ENCODE measurements at places on chromosomes 3 and 15.

GRCh38 chr15:39404767-39405181, 176.1 kb upstream of the THBS1 start:
- no peak for DNase-seq

DNA sequence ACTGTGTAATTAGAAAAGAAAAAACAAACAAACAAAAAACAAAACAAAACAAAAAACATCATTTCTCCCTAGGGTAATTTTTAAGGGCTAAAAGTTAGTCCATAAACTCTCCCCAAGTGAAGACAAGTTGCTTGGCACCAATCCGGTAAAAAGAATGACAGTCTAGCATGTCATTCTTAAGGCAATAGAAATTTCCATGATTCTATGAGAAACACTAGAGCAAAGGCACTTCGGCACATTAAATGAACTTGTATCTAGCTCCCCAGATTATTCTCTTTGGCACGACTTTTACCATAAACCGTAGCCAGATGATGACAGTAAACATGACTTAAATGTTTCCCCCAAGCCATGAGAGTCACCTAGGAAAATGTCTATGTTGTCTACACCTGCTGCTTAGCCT, 10.1 kb downstream of the COL8A1 start:
- no peak for DNase-seq

DNA sequence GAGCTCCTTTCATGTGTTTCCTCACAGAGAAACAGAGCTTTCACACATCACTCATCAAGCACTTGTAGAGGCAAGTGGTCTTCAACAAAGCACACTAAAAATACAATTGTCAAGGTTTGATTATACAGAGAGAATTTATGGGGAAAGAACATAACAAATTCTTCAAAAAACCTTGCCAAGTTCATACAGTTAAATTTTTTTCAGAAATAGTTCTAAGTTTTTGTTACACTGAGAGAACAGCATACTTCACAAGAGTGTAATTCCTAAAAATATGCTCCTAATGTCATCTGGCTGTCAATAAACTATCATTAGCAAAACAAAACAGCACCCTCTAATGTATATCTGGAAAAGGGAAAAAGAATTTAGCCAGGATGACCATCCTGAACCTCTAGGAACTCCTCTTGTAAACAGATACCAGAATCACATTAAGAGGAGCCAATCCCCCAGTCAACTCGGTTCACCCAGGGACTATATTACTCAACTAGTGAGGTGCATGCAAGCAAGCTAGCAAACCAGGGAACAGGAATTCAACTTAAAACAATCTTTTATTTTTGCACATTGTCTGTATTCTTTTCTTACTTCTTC, 63.3 kb downstream of the RAD18 start:
- no peak for DNase-seq

GRCh38 chr3:108096532-108097321, 5.9 kb upstream of the CD47 start:
- no peak for DNase-seq

DNA sequence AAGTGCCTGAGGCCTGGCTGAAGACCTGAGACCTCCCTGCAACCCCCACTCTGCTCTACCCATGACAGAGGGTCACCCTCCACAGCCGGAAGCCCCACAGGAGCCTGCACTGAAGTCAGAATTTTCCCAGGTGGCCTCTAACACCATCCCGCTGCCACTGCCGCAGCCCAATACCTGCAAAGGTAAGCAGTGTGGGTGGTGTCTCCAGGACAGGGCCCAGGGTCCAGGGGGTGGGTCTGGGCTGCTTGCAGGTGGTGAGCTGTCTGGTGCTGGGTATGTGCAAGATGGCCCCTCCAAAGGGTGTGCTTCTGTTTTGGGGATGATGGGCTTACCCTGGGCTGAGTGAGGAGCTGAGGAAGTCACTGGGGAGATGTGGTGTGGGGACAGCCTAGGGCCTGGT, 69.9 kb downstream of the FBLN2 start:
- DNase-seq = no peak

GRCh38 chr15:82532383-82532990, 7.8 kb downstream of the RPS17 start:
- DNase-seq = no peak

DNA sequence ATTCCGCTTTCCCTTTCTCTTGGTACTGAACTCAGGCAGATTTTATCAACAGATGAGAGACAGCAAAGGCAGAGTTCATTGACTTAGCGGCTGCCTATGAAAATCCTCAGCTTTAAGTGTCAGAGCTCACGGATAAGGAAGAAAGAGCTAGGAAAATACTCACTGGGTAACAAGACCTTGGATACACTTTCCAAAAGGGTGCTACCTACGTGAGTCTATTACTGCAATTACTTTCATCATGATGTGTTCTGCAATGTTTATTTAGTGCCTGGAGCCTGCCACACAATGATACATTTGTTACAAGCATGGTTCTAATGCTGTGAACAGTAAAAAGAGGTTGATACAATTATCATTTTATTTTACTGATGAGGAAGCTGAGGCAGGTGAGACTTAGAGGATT, 177.5 kb downstream of the GRM7 start:
- no peak for DNase-seq

DNA sequence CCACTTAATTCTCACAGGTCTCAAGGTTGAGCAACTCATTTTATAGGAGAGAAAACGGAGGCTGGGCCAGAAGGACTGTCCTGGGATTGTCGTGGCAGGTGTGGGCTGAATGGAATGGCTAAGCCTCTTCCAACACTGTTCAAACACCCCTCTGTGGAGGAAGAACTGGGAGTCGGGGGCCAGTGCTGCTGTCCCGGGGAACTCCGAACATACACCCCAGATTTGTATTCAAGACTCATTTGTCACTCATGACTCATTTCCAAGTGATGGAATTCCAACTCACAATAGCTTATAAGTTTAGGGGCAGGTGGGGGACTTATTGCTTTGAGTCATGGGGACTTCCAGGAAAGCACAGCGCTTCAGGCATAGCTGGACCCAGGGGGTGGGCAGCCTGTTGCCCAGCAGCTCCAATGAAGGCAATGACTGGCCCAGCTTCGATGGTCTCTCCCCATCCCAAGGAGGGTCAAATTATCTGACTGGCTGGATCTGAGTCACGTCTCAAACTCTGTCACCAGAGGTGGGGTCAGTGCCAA, 72.5 kb downstream of the TM2D3 start:
- DNase-seq = no peak

GRCh38 chr3:156693166-156693565, 18.8 kb downstream of the TIPARP start:
- no peak for DNase-seq

DNA sequence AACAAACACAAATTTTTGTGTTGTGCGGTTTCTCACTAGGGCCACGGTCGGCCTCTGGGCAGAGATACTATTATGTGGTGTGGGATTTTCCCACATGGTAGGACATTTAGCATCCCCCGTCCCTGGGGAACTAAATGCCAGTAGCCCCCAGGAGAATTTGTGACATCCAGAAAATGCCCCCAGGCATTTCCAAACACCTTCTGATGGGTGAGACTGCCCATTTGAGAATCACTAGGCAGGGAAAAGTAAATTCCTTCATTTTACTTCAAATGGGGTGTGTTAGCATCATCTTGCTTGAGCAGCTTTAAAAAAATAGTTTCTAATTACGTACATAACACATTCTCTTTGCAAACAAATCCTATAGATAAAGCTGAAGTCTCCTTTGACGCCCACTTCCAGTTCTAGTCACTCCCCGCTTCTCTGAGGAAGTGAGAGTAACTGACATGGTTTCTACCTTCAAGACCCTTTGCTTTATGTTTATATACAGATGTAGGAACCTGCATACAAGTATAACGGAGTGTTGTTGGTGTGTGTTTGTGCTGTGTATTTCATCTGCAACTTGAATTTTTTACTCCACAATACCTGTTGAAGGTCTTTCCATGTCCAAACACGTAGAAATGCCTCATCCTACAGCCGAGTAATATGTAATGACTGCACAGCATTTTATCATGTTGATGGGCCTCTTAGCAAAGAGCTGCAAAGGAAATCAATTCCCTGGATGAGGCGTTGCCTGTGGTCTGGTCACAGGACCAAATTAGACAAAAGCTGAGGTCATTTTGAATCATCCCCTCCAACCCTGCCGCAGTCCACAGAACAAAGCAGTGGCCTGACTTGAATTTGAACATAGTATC, 31.4 kb upstream of the ZBTB38 start:
- DNase-seq = no peak

DNA sequence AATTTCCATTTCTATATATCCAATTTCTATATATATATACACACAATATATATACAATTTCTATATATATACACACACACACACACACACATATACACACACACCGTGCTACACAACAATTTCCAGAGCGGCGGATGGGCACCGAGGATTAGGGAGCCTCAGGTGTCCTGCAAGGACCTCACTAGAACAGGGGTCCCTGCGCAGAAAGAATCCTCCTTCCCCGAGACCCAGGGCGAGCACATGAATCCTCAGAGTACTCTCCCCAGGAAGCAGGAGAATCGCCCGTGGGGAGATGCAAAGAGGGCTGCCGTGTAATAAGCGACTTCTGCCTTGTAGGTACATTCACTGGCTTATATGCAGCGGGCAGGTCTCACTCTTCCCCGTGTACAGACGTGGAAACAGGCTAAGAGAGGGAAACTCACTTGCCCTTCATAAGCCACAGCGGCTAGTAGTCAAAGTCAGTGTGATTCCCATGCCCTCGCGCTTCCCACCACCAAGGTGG, 467 bp downstream of the PIF1 start:
- DNase-seq = no peak
